Suppressor macrophage (primary cell): ENCODE measurements at places on chromosomes 7 and 10.

DNA sequence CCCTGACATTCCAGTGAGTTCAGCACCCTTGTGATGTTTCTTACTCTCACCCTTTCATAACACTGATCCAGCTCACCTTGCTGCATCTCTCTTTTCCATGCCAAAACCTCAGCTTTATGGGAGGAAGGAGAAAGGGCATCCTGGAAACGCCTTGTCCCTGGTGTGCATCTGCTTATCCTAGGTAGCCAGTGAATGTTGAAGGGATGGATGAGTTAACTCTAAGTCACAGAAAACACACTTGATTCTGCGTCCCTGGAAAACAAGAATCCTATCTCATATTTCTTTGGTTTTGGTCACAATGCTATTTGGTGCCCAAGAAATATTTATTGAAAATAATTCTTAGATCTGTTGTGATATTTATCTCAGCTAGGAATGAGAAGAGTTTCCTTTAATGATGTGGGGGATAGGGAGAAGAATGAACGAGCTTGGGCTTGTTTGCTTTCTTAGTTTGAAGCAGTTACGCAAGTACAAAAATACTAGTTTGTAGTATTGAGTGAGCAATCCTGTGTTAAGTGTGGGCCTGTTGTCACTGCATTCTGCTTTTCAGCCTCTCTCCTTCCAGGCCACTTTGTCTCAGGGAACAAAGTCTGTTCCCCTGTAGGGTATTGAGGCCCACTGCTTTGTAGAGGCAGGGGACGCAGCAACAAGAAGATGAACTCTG is 126.5 kb downstream of the ARID5B start:
- no peak for DNase-seq

- no peak for DNase-seq
Observed at GRCh38 chr7:157466867-157467261, 130.1 kb downstream of the DNAJB6 start.

DNA sequence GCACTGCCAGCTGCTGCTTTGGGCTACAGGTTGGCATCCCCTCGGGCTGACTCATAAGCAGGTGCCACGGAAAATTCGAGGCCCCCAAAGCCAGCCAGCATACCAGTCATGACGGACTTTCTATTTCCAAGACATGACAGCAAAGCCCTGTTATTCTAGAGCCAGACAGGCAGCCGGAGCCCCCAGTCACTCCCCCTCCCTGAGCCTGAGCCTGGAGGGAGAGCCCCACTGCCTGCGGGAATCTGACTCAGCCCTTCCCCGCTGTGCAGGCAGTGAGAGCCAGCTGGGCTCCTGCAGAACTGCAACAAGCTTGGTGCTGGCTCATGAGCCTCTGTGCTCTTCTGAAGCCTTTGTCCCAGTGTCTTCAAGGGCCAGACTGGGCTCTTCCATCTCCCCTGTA is 15.8 kb downstream of the BTBD16 start:
- DNase-seq: no peak

DNA sequence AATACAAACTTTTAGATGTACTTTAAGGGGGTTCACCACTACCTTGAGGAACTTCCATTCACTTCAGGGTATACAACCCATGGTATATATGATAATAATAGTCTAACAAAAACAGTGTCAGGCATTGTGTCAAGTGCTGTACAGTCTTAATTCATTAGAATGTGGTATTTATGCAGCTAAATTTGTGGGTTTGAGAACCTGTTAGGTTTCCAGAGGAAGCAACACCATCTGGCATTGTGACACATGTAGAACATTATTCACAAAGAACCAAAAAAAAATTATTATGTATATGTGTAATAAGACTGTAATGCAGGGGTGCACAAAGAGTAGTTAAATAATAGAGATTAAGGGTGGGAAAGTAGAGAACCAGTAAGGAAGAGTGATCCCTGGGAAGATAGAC is 26.3 kb downstream of the TMEM60 start:
- no peak for DNase-seq

GRCh38 chr10:13416760-13417159 is 68.7 kb upstream of the SEPHS1 start:
- no peak for DNase-seq
